ENCODE measurements at places on chromosomes 16 and 17.

DNA sequence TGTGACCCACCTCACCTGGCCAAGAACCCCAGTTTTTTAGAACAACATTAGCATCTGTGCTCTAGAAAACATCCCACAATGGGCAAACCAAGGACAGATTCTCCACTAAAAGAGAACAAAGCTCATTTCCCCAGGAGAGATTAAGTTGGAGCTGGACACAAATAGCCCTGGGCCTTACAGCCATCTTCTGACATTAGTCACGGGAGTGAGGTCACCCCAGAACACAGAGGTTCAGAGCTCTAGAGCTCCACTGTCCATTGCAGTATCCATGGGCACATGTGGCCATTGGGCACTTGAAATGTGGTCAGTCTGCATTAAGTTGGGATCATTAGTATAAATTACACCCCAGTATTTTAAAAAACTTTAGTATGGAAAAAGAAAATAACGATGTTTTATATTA is 47.6 kb upstream of the RBBP6 start:
- no peak for DNase-seq

- DNase-seq, result no peak
Observed at GRCh38 chr16:86549076-86549892, 5.8 kb downstream of the MTHFSD start.

- DNase-seq, result no peak
Observed at GRCh38 chr16:75754141-75754540, 27.9 kb upstream of the CPHXL start.

- no peak for DNase-seq
Observed at GRCh38 chr17:9696279-9697044, 51.1 kb downstream of the USP43 start.

DNA sequence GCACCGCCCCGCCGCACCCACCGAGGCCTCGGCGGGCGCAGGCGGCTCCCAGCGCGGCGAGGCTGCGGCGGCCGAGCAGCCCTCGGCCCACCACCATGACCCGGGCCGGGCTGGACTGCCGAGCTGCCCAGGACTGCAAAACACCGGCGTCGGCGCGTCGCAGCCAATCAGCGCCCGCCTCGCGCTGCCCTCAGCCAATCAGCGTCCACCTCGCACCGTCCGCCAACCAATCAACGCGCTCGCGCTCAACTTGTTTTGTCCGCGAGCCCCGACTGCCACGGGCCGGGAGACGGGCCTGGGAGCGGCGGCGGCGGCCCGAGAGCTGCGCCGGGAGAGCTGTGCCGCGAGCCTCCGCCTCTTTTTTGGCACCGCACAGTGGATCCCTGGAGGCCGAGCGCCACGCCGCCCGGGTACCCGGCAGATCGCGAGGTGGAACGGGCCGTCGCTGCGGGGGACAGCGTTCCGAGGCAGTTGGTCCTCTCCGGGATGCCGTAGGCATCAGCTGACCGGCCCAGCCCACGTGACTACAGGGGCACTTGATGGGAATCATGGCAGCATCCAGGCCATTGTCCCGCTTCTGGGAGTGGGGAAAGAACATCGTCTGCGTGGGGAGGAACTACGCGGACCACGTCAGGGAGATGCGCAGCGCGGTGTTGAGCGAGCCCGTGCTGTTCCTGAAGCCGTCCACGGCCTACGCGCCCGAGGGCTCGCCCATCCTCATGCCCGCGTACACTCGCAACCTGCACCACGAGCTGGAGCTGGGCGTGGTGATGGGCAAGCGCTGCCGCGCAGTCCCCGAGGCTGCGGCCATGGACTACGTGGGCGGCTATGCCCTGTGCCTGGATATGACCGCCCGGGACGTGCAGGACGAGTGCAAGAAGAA is at the start of the genes FAHD1 and HAGH:
TSS of gene FAHD1 (plus strand) at position 516 of the 883 bp plus-strand sequence. CDS start at position 549, 33 bp downstream.
TSS of gene HAGH (minus strand) at position 135 of the 883 bp plus-strand sequence. CDS start at position 97, 38 bp downstream.
- peak; percentile 75 for DNase-seq

DNA sequence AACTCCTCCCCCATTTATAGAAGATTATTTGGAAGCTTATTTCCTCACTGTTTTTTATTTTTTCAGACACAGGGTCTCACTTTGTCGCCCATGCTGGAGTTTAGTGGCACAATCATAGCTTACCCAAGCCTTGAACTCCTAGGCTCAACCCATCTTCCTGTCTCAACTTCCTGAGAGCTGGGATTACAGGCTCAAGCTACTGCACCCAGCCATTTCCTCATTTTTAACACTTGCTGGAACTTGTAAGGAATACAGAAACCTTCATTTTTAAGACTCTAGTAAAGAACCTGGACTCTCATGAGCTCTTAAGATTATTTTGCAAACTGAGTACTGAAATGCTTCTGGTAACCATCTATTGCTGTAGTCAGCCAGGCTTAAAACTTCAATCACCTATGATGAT is 29.9 kb downstream of the KANSL1 start:
- no peak for DNase-seq

- no peak for DNase-seq
Observed at GRCh38 chr17:10600571-10600970, 51.1 kb upstream of the MYH2 start.

DNA sequence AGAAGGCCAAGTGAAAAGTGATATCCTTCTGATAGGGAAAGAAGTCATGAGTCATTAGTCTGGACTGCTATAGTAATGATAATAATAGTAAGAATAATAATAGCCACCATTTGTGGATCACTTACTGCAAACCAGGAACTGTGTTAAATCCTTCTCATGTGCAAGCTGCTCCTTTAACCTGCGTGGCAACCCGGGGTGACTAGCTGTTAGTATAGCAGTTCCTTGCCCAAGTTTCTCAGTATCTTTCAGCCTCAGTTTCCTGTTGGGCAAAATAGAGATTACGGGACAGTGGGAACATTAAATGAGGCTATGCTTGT is 129.5 kb downstream of the CDH13 start:
- DNase-seq, result no peak

- no peak for DNase-seq
Observed at GRCh38 chr17:57929386-57929785, 25.8 kb downstream of the CUEDC1 start.

GRCh38 chr16:4830408-4830807 is 16.7 kb downstream of the GLYR1 start:
- DNase-seq, result no peak

DNA sequence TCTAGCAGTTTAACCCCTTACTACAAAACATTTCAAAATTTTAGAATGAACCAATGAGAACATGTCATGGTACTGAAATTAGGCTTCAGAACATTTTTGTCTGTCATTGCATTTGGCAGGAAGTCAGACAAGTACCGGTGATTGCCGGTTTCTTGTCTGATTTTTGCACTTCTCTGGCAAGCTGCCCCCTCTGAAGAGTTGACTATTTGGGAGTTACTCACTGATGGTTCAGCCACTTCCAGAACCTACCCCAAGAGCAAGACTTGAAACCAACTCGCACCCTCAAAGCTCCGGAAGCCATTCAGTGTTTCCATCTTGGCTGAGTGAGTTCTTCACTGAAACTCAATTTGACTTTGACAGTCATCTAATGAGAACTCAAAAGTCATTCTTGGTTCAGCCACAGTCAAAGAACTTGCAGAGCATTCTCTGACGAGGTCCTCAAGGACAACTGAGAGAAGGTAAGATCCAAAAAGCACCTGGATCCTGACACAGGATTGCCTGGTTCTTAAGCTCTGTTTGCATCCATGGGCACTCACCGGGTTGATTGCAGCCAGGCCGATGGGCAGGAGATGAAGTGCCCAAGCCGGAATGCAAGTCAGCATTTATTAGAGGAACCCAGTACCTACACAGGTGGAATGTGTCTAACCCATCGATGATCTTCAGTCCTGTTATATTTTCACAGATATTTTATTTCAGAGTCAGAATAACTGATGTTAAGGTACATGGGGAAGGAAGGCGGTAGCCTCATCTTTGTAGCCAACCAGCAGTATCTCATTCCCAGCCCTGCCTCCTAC is 93.6 kb downstream of the USP22 start:
- no peak for DNase-seq

DNA sequence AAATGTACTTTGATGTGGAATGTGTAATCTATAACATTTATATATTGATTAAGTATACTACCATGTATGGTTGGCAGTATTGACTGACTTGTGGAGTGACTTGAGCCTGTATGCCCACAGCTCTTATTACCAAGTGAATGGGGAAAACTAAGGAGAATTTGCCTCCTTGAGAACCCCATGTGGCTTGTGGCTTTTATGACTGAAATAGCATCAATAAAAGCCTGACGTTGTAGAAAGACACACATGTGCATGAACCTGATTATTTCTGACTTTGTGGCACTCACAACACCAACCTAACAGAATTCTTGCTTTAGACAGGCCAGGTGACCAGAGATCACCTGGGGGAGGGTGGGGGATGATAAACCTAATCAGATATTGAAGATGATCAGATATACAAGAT is 2.1 kb upstream of the LRRC75A start:
- DNase-seq, result no peak

GRCh38 chr17:63291258-63291657 is 154.8 kb downstream of the CYB561 start:
- DNase-seq, result no peak

GRCh38 chr16:30574678-30575077 is 3.2 kb upstream of the ZNF688 start:
- no peak for DNase-seq

GRCh38 chr17:42221886-42222745 is 27.8 kb upstream of the GHDC start:
- DNase-seq, result peak; percentile 23

- DNase-seq, result no peak
Observed at GRCh38 chr17:68396226-68397107, 60.8 kb downstream of the WIPI1 start.

GRCh38 chr16:4179020-4179419 is 62.8 kb upstream of the ADCY9 start:
- no peak for DNase-seq

DNA sequence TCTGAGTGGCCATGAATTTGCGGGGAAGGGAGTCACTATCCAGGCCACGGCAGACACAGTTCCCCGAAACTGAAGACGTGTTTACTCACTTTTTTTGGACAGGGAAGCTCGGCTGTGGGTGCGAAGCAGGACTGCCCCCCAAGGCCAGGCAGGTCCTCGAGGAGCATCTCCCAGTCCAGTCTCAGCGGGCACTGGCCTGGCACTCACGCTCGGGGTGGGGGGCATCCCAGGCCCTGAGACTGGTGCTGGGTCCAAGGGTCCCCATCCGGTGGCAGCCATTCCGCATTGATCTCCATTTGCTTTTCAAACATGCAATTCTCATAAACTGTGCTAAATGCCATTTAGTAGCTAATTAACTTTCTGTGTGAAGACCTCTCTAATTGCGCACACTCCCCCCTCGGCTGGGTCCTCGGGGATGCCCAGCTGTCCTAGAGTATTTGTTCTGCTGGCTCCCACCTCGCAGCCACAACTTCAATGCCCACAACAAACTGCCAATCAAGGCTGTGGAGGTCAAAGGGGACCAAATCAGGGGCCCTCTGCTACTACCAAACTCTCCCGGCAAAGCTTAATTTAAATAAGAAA is 50.2 kb downstream of the TBC1D16 start:
- DNase-seq, result no peak

GRCh38 chr17:59627770-59628171 is 8.1 kb downstream of the CLTC start:
- no peak for DNase-seq

GRCh38 chr16:50059669-50060068 is 6.1 kb upstream of the HEATR3 start:
- no peak for DNase-seq

GRCh38 chr16:57609541-57610401 is 18.7 kb upstream of the ADGRG1 start:
- no peak for DNase-seq

- DNase-seq, result no peak
Observed at GRCh38 chr16:64900019-64900418, 221.8 kb downstream of the CDH11 start.

- DNase-seq, result no peak
Observed at GRCh38 chr16:85231959-85232358, 119.7 kb upstream of the CIBAR2 start.

- DNase-seq, result no peak
Observed at GRCh38 chr17:8670421-8670820, 39.9 kb upstream of the MYH10 start.

- no peak for DNase-seq
Observed at GRCh38 chr16:81149614-81150013, 53.4 kb upstream of the GCSH start.

DNA sequence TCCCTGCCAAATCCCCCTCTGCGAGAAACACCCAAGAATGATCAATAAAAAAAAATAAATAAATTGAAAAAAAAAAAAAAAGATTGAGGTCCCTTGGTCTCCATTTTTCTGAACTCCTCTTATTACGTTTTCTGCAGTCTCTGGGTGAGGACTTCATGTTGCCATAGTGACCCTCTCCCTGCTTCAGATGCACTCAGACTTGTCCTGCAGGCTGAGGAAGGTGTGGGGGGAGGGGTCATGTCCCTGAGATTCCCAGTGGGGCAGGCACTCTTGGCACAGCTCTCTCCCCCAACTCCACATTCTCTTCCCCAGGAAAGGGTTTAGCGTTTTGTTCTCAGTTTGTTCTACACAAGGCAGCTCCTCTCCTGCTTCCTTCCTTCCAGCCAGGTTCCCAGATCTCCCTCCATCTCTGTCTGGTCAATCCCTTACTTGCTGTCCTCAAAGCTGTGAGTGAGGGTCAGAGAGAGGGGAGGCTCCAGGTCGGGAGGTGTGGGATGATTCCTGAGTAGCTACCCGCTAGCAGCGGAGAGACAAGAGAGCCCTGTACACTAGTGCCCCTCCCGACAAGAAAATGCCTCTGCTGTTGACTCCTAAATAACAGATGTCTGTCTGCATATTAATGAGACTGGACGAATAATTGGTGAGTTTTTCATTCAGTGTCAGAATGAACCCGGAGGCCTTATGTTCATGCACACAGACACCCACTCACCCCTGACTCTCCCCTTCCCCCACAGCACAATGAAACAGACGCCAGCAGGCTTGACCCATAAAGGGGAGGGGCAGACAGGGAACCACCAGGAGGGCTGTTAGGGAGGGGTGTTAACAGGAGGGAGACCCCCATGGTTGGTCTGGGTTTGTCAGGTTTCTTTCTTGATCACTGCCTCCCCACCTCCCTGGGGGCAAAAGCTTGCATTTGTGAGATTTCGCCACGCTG is 9.2 kb downstream of the RND2 start:
- DNase-seq, result no peak

GRCh38 chr16:1746693-1747195 is 24.6 kb downstream of the NME3 start:
- no peak for DNase-seq

GRCh38 chr17:47733047-47733673 is at the start of gene TBX21:
TBX21 (plus strand) TSS chr17:47733236; CDS start chr17:47733455, 219 bp downstream.
- DNase-seq, result peak; percentile 88

DNA sequence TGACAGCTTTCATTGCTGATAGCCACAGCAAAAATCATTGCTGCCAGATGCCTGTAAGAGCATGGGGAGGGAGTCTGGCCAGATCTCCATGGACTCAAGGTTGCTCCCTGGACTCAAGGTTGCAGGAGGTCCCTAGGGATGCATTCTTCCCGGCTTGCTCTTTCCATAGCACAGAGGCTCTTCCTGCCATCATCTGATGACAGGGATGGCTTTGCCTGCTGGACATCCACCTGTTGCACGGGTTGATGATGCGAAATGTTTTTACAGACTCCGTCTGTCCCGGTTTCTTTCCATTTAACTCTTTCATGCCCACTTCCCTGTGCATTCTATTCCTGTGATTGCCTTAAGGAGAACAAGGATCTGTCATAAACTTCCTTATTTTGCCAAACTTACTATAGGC is 115.6 kb upstream of the HSBP1 start:
- no peak for DNase-seq

GRCh38 chr16:15043344-15043743 is 12.5 kb downstream of the NTAN1 start:
- no peak for DNase-seq
